Right ventricle myocardium superior (tissue), 1 donor: ENCODE measurements at places on chromosomes 3 and 15.

DNA sequence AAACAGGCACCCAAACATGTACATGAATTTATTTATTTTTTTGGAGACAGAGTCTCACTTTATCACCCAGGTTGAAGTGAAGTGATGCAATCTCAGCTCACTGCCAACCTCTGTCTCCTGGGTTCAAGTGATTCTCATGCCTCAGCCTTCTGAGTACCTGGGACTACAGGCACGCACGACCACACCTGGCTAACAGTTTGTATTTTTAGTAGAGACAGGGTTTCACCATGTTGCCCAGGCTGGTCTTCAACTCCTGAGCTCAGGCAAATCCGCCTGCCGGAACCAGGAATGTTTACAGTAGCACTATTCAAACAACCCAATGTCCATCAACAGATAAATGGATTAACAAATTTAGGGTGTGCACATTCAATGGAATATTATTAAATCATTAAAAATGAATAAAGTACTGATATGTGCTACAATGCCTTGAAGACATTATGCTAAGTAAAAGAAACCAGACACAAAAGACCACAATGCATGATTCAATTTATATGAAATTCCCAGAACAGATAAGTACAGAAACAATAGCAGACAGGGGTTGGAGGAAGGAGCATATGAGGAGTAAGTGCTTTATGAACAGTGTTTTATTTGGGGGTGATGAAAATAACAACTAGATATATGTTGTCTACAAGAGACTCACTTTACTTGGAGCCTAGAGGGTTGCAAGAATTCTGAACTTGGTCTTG, 1.3 kb downstream of the LEO1 start:
- DNase-seq = no peak

GRCh38 chr3:62103531-62103930, 269.8 kb downstream of the FEZF2 start:
- DNase-seq = no peak

DNA sequence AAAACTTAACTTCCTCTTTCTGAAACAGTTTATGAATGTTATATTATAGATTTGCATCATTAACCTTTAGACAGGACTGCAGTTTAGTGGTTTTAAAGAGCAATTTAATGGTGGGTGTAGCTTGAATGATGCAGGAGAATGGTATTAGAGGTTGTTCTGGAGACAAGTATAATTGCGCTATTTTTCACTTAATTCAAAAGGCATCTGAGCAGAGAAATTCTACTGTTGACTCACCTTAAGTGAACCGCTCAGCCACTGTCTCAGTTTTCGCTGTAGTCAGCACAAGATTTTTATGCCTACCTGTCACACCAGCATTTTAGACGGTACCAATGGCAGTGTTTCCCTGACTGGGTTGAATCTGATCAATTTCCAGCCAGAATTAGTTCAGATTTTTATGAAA, 348.8 kb upstream of the DCBLD2 start:
- no peak for DNase-seq

GRCh38 chr3:187430576-187430975, 62.4 kb downstream of the RTP4 start:
- no peak for DNase-seq

- DNase-seq = no peak
These were observed 327.9 kb upstream of the CTNNB1 start for GRCh38 chr3:40871394-40871793.

- no peak for DNase-seq
These were observed 30.2 kb downstream of the TKT start for GRCh38 chr3:53225651-53226050.

DNA sequence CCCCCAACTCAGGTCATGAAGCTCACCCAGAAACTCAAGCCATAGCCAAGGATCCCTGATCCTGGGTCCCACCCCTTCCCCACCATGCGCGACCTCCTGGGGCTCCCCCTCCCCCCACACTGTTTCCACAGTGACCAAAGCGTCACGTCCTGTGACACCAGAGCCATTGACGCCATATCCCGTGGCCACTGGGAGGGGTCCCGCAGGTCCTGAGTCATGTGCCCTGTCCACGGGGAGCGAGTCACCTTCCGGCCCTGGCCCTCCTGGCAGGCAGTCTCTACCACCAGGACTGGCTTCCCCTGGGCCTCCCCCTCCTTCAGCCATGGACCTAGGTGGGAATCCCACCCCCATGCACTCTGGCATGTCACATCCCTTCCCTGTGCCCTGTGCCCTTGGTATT, 15.6 kb downstream of the SEMA3F start:
- peak; percentile 64 for DNase-seq

GRCh38 chr3:166123576-166123975, 286.4 kb upstream of the BCHE start:
- no peak for DNase-seq

DNA sequence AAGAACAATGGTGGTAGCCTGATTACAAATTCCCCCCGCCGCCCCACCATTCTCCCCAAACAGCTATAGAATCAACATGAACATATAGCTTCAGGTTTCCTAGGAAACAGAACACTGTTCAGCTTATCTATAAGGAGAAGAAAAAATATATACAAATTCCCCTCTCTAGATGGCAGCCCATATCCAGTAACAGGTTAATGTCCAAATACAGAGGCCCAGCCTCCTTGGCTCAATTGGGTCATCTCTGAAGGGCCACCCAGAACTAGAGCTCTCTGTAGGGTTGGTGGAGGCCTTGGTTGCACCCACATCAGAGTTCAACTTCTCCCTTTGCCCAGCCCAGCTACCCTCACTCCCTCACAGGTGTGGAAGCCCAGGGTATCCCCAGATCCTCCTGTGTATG, 91.5 kb upstream of the ADAMTS17 start:
- no peak for DNase-seq

GRCh38 chr15:25060996-25061620, 106.3 kb downstream of the SNRPN start:
- DNase-seq = no peak

- DNase-seq = no peak
These were observed 270.3 kb upstream of the CFAP20DC start for GRCh38 chr3:59320080-59320479.

GRCh38 chr15:90001062-90001682, at the start of gene ZNF710:
Gene ZNF710, plus strand, starts transcription at chr15:90001324. Its CDS starts 65,814 bp downstream, at chr15:90067138.
- peak; percentile 71 for DNase-seq

- no peak for DNase-seq
These were observed 307.6 kb downstream of the GAP43 start for GRCh38 chr3:115930922-115931321.

DNA sequence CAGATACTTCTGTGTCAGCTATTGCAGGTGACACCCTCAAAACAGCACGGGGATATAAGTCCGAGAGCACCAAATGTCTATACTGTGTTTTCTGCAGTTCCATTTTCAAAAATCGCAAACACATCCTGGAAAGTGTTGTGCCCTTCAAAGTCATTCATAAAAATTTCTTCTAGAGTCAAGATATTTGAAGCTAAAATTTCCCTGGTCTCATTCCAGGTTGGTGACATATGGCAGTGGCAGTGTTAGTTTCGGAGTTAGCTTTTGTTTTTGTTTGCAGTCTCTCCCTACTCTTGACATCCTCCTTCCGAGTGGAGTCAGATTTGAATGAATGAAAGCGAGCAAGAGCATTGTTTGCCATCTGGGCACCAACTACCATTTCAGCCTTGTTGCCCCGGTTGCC, 3.2 kb upstream of the FSIP1 start:
- DNase-seq = no peak

- DNase-seq = no peak
These were observed 326.5 kb downstream of the CGGBP1 start for GRCh38 chr3:87732294-87732693.

DNA sequence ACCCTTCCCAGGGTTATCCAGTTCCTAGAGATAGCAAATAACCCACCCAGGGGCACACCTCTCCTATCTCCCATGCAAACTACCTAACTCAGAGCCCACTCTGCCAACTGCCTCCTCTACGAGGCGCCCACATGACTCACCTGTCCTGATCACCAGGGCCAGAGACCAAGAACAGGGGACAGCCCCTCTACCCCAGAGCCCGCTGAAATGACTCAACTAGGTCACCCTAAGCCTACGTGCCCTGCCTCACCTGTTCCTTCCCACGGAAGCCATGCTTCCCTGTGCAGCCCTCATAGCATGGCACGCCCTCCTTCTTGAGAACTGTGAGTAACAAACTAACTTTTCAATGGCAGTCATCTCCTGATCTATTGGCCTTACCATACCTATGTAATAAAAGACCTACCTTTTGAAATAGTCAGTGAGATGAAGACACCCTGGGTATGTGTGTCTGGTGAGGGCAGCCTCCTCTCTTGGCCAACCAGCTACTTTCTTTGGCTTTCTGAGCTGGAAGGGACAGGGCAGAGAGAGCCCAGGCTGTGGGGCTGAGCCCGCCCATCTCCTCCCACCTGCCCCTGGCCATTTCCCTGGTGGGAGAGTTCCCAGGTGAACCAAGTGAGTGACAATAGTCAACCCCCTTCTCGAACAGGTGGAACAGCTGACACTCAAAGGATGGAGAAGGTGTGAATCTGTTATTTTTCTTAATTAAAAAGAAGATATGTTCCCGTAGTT, 25.5 kb upstream of the PRR23E start:
- DNase-seq = no peak

DNA sequence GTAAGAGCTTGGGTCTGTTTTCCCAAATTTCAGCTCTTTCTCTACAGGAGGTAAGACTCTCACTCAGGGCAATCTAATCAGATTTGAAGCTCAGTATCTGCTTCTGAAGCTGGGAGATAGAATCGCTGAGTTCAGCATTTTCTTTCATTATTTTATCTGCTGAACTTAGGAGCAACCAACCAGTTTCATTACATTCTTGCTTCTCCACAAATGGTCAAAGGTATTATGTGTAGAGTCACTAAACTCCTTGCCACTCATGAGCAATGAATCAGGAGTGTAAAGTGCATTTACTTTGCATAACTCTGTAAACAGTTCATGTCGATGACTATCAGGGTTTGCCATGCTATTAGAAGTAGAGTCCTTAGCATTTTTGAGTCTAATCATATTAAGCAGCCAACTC, 249.4 kb downstream of the CHL1 start:
- no peak for DNase-seq

DNA sequence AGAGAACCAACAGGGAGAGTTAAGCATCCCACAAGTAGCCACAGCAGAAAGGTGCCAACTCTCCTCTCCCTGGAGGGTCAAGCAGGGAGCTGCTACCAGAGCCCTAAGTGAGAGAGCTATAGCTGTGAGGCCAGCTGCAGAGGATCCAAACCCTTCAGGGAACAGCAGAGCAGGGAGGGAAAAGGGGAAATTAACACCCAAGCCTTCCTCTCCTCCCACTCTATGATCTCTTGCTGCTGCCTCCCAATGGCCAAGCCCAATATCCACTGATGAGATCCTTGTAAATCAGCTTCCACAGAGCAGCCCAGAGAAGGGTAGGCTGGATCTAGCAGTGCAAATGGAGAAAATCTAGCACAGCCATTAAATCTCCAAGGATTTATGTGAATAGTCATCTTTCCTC, 68.2 kb upstream of the THBS1 start:
- DNase-seq = no peak

DNA sequence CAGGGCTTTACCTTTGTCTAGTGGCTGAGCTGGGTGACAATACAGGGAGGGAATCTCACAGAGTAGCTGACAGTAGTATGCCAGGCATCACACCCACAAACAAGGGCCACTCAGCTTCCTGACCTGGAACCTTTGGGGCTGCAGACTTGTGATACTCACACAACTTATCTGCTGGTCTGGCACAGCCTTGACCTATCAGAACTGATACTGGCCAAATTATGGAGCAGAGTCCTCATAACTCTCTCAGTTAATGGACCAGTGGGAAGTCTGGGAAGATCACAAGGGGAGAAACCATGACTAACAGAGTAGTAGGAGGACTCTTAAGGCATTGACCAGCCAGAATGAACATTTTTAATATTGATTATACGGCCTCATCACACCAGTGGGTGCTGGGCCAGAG, 19.4 kb downstream of the MRPL46 start:
- no peak for DNase-seq

DNA sequence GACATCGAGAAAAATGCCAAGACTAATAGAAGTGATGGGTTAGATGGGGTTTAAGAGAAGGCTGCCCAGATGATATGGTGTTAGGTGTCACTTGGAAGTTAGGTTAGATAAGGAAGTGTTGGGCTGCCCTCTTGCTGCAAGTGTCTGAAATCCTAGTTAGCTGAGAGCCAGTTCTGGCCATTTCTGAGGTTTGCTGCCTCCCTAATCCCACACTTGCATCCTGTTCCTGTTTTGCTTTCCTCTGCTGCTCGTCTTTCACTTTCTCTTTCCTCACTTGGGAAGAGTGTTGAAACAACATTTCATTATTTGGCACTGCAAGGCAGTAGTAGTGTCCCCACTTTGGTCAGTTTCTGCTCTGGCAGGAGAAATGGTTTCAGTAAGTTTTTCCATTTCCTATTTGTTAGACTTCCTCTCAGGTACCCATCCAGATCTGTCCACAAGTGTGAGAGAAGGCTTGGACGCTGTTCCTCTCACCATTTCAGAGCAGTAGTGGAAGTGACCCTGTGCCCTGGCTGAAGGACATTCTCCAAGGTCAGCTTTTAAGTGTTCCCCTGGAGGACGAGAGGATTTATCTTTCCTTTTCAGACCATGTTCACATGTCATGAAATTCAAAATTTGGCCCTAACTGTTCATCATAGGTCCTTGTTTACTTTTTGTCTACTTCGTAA, 93.3 kb downstream of the ADAMTSL3 start:
- DNase-seq = no peak
